Vagina (tissue), 2 donors: ENCODE measurements at places on chromosomes 6 and 20.

DNA sequence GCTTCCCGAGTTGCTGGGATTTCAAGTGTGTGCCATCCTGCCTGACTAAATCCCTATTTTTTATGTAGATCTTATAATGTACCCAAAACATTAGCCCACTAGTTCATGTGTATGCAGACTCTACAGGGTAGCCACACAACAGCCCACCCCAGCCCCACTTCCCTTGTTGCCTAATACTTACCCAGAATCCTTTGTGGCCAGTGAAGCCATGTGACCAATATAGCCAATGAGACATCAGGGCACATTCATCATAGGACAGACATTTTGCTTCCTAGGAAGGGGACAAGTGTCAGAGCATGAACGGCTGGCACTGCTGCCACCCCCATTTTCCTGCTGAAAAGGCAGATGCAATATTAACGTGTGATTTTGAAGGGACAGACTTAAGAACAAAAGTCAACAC, 36.0 kb upstream of the TCP11 start:
- no peak for DNase-seq

- DNase-seq: no peak
Measured at GRCh38 chr6:61886608-61887259, 399.3 kb downstream of the KHDRBS2 start.

DNA sequence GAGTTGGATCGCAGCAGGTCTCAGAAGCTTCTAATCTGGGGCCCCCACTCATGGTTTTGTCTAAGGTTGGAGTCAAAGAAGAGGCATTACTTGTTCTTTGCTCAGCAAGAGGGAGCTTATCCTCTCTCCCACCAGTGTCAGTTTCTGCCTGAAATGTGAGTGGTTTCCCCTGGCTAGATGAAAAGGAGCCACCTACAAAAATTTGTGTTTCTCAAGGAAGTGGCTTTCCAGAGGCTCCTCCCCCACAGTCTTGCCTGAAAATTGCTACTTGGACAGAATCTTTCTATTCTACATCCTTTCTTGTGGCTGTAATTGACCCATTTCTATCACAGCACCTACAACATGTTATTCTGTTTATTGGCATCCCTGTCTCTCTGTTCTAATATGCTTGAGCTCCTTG, 37.9 kb downstream of the SCML4 start:
- no peak for DNase-seq

- DNase-seq: no peak
Measured at GRCh38 chr6:93676581-93676980, 257.2 kb upstream of the EPHA7 start.

DNA sequence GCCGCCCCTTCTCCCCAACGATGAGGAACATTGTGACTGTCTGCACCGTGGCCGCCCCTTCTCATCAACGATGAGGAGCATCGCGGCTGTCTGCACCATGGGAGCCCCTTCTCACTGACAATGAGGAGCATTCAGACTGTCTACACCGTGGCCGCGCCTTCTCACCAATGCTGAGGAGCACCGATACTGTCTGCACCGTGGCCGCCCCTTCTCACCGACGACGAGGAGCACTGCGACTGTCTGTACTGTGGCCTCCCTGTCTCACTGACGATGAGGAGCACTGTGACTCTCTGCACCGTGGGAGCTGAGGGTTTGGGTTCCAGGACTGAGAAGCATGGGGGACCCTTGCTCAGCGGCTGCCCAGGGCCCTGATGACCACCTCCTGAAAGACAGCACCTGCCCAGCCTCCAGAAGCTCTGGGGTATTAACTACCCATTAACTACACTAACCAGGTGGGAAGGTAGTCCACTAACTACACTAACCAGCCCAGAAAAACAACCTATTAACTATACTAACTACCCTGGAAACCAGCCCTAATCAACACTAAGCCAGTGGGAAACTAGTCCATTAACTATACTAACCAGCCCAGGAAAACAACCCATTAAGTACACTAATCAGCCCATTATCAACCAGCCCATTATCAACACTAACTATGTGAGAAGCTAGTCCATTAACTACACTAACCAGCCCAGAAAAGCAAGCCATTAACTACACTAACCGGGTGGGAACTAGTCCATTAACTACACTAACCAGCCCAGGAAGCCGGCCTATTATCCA, 116.9 kb downstream of the TAF4 start:
- no peak for DNase-seq

DNA sequence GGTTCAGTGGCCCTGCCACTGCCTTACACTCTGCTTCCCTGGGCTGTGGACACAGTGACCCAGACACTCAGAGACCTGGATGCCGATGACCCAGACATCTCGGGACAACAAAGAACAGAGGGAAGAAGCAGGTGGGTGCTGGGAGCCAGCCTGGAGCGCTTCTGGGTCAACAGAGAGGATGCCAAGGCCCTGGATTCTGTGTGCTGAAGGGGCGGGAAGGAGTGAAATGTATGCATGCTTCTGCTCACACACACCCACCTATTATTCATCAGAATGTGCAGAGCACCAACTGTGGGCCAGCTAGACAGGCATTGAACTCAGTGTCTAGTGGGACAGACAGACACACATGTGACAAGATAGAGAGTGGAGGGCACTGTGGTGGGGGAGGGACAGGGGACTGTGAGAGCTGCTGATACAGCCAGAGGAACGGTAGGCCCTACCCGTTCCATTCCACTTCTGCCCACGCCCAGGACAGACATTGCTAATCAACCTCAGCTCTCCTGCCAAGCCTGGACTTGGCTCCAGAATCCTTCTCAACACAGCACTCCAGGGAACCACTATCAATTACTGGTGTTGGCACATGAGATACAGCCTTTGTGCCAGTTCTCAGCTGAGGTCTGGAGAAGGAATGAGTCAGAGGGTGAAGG, 20.2 kb downstream of the KCNK15 start:
- no peak for DNase-seq

- no peak for DNase-seq
Measured at GRCh38 chr6:2020909-2021308, 224.5 kb downstream of the GMDS start.
